Activated B cell treated with CpG ODN at 0.5 μM for 24 hours (primary cell): ENCODE measurements at places on chromosomes 3 and 15.

DNA sequence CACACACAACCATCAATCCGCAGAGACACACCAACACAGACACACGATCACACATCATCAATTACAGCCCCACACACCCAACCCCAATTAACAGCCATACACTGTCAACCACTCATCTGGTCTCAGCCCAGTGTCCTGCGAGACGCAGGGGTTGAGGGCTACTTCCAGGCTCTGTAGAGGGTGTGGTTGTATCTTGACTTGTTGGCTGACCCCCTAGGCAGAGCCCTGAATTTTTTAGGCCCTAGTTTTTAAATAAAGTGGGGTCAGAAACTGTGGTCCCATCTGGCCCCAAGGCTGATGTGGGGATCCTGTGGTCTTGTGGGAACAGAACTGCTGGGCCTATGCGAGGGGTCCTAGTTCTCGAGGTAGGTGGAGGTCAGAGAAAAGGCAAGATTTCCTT is 9.2 kb downstream of the VILL start:
- peaks cover 34% of the 10 kb centered on the region for H3K36me3 ChIP-seq
- H3K27ac ChIP-seq, result no peak overlapping the region
- DNase-seq, result peak; percentile 13

GRCh38 chr3:15290736-15291135 is 41.6 kb downstream of the SH3BP5 start:
- H3K36me3 ChIP-seq, result peaks cover 40% of the 10 kb centered on the region
- H3K27me3 ChIP-seq, result no peaks in the 10 kb centered on the region
- H3K4me3 ChIP-seq, result peak overlapping the region; percentile 17
- DNase-seq, result no peak
- peaks cover 95% of the 10 kb centered on the region for H3K4me1 ChIP-seq

DNA sequence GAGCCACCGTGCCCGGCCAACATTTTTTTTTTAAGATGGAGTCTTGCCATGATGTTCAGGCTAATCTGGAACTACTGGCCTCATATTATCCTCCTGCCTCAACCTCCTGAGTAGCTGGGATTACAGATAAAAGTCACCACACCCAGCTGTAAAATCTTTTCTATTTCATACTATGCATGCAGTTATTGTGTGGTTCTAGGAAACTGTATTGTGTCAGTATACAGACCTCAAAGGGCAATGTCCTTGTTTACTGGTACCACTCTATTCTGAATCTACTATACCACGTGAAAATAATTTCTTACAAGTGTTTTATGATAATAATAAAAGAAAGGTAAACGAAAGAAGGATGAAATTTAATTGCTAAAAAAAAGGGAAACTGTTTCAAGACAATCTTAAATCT is 123.5 kb upstream of the PTX3 start:
- H3K27me3 ChIP-seq, result peaks cover 5% of the 10 kb centered on the region
- H3K4me3 ChIP-seq, result no peak overlapping the region
- no peak overlapping the region for H3K27ac ChIP-seq
- H3K4me1 ChIP-seq, result no peaks in the 10 kb centered on the region
- DNase-seq, result no peak
- no peaks in the 10 kb centered on the region for H3K36me3 ChIP-seq

GRCh38 chr15:29275855-29276254 is 6.2 kb upstream of the NSMCE3 start:
- no peak for DNase-seq
- no peaks in the 10 kb centered on the region for H3K36me3 ChIP-seq
- peaks cover 7% of the 10 kb centered on the region for H3K27me3 ChIP-seq
- no peak overlapping the region for H3K27ac ChIP-seq
